ENCODE measurements at places on chromosomes 5 and 9.

- no peak for DNase-seq
- peak overlapping the region; percentile 8 for H3K27ac ChIP-seq
- no peaks in the 10 kb centered on the region for H3K4me1 ChIP-seq
- H3K4me3 ChIP-seq = no peak overlapping the region
- H3K36me3 ChIP-seq = no peaks in the 10 kb centered on the region
- H3K27me3 ChIP-seq = no peaks in the 10 kb centered on the region
Measured at GRCh38 chr5:154654486-154655371, 100.4 kb upstream of the LARP1 start.

- H3K27ac ChIP-seq = no peak overlapping the region
- no peak overlapping the region for H3K4me3 ChIP-seq
- no peaks in the 10 kb centered on the region for H3K4me1 ChIP-seq
- no peaks in the 10 kb centered on the region for H3K27me3 ChIP-seq
Measured at GRCh38 chr5:67154556-67155206, 41.9 kb downstream of the CD180 start.

- H3K27me3 ChIP-seq = no peaks in the 10 kb centered on the region
- no peaks in the 10 kb centered on the region for H3K36me3 ChIP-seq
- H3K4me1 ChIP-seq = peaks cover 10% of the 10 kb centered on the region
- H3K4me3 ChIP-seq = no peak overlapping the region
- DNase-seq = peak; percentile 43
Measured at GRCh38 chr5:103582364-103582763, 19.8 kb upstream of the NUDT12 start.

DNA sequence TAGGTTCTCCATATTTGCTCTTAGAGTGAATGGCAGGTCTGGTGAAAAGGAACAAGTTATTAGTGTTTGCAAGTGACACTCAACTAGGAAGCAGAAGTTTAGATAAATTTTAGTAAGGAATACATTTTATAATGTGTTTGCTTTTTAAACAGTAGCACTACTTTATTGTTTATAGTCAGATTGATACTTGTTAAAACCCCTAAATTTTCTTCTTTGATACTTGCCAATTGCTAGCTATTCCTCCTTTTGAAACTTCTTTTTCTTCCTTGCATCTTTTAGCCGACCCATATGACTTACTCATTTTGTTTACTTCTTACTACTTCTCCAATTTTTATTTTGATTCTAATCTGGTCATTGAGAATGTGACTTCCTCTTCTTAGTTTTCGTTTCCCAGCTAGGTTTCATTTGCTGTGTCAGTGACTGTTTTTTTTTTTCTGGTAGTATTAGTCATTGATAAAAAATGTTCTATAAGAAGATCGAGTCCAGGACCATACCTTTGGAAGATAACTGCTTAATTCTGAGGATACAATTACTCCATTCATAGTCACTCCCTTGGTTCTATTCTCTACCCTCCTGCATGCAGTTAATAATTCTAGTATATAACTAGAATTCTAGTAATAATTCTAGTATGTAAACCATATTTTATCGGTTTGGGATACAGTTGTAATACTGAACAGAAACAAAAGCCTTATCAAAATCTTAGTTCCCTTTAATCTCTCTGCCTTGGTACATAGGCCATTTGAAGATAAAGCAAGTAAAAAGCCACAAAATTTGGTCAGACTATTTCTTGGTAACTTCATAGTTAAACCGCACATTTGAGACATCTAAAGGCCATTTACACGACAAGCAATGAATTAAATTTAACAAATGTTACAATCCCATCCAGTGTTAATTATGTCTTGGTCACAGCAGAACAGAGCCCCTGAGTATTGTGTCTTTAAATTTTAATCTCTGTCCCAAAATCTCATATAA is 2.8 kb upstream of the RICTOR start:
- no peak overlapping the region for H3K27ac ChIP-seq
- H3K27me3 ChIP-seq = peaks cover 31% of the 10 kb centered on the region
- peaks cover 15% of the 10 kb centered on the region for H3K4me1 ChIP-seq
- DNase-seq = no peak
- H3K4me3 ChIP-seq = peak overlapping the region; percentile 34

- H3K36me3 ChIP-seq = no peaks in the 10 kb centered on the region
- H3K27ac ChIP-seq = no peak overlapping the region
- H3K4me1 ChIP-seq = peaks cover 11% of the 10 kb centered on the region
- H3K4me3 ChIP-seq = no peak overlapping the region
- DNase-seq = no peak
- no peaks in the 10 kb centered on the region for H3K27me3 ChIP-seq
Measured at GRCh38 chr5:38831909-38832308, 13.9 kb upstream of the OSMR start.

GRCh38 chr9:87959916-87960581 is 14.3 kb downstream of the CDK20 start:
- no peaks in the 10 kb centered on the region for H3K4me1 ChIP-seq
- no peak for DNase-seq
- peaks cover 5% of the 10 kb centered on the region for H3K36me3 ChIP-seq
- peaks cover 3% of the 10 kb centered on the region for H3K27me3 ChIP-seq

GRCh38 chr5:167642779-167643517 is 648.5 kb upstream of the WWC1 start:
- H3K27ac ChIP-seq = no peak overlapping the region
- DNase-seq = no peak
- no peak overlapping the region for H3K4me3 ChIP-seq
- H3K36me3 ChIP-seq = no peaks in the 10 kb centered on the region

GRCh38 chr9:132857031-132857430 is 21.1 kb downstream of the AK8 start:
- H3K4me1 ChIP-seq = no peaks in the 10 kb centered on the region
- DNase-seq = no peak
- H3K36me3 ChIP-seq = no peaks in the 10 kb centered on the region
- no peak overlapping the region for H3K27ac ChIP-seq
- no peaks in the 10 kb centered on the region for H3K27me3 ChIP-seq
- no peak overlapping the region for H3K4me3 ChIP-seq

GRCh38 chr5:71475788-71476384 is 20.4 kb downstream of the BDP1 start:
- no peak for DNase-seq
- H3K4me3 ChIP-seq = no peak overlapping the region
- no peak overlapping the region for H3K27ac ChIP-seq
- H3K4me1 ChIP-seq = no peaks in the 10 kb centered on the region

DNA sequence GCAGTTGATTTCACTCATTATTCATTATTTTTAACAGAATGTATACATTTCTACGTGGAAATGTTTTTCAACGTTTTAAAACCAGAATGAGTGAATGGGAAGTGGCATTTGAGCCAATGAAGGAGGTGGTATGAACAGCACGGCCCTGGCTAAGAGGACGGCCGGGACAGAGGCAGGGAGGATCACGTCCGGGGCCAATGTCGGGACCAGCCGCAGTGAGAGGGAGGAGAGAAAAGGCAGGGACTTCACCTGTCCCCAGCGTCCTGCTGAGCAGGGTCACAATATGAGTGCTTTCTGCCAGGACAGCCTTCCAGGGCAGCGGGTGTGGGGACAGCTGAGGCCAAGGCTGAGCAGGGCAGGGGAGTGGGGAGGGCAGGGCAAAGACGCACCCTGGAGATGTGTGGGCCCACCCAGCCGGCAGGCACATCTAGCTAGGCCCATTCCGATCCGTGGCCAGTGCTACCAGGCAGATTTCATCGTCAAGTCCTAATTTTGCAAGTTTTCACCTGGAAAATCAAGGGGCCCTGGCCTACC is 148.0 kb upstream of the PHYKPL start:
- no peaks in the 10 kb centered on the region for H3K36me3 ChIP-seq
- H3K27me3 ChIP-seq = no peaks in the 10 kb centered on the region
- DNase-seq = no peak
- no peak overlapping the region for H3K4me3 ChIP-seq

DNA sequence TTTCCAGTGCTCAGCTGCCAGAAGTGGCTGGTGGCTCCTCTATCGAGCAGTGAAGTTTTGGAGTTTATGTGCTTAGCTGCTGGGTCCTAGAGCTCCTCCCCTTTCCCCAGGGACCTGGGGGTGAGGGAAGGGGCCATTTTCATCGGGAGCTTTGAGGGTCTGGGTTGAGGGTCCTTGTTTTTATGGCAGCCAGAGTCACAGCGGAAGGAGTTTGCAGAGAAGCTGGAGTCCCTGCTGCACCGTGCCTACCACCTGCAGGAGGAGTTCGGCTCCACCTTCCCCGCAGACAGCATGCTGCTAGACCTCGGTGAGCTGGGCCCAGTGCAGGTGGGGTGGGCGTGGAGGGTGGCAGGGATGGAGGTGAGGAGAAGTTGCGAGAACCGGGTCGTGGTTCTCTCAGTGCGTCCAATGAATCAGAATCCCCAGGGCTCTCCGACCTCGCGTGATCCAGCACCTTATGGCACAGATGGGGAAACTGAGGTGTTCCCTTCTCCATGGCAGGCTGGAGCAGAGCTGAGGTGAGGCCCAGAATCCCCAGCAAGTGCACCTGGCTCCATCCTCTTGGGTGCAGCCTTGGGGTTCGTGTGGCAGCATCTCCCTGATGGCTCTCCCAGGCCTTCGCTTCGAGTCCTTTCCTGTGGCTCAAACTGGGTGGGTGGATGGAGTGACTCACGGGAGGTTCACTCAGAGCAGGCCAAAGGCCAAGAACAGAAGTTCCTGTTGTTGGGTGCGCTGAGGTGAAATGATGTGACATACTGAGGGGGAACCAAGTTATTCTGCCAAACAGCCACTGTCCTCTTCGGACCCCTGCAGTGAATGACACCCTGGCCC is 21.7 kb upstream of the DOLPP1 start:
- no peak for DNase-seq
- H3K27ac ChIP-seq = no peak overlapping the region
- H3K4me3 ChIP-seq = no peak overlapping the region
- H3K4me1 ChIP-seq = no peaks in the 10 kb centered on the region

DNA sequence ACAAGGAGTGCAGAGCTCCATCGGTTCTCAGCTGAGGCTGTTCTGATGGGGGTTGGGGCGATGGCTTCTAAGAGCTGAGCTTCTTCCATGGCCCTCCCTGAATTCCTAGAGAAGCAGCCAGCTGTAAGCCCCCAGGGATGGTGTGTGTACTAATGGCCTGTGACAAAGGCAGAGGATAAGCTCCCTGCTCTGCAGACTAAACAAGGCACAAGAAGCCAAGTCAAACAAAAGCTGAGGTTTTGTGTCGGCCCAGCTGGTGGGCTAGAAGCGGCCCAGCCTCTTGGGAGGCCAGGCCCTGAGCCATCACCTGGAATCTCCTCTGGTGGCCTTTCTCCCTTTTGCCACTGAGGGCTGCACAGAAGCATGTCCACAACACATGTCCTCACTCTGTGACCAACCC is 75.0 kb upstream of the XPA start:
- H3K4me3 ChIP-seq = no peak overlapping the region
- no peaks in the 10 kb centered on the region for H3K4me1 ChIP-seq
- DNase-seq = no peak
- peaks cover 63% of the 10 kb centered on the region for H3K27me3 ChIP-seq

DNA sequence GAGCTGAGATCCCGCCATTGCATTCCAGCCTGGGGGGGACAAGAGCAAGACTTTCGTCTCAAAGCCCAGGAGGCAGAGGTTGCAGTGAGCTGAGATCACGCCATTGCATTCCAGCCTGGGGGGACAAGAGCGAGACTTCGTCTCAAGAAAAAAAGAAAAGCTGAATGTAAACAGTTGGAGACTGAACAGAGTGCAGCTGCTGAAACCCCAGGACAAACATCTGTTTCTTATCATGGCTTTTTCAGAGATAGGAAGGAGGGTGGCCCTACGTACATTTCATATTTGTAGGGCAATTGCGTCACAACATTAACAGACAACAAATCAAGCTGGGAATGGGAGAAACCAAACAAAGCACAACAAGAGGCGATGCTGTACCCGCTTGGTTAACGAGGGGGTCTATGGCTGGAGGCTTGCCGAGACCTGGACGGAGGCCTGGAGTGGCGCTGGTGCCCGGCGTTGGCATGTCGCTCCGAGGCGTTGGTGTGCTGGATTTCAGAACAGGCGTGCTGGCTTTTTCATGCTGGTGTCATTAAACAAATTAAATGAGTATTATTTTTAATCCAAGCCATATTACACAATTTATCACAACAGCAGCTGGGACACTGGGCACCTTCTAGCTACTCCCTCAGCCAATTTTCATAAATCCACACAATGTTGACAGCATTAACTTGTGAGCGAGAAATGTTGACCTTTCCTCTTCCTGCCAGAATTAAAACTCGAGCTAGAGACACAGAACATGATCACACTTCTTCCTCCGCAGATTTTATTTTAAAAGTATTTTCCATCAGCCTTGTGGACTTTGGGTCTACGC is 76.1 kb downstream of the TLE1 start:
- H3K27ac ChIP-seq = peak overlapping the region; percentile 85
- H3K4me1 ChIP-seq = peaks cover 32% of the 10 kb centered on the region
- peaks cover 29% of the 10 kb centered on the region for H3K36me3 ChIP-seq
- no peak for DNase-seq
- H3K4me3 ChIP-seq = no peak overlapping the region

- H3K27me3 ChIP-seq = no peaks in the 10 kb centered on the region
- H3K27ac ChIP-seq = no peak overlapping the region
- H3K4me3 ChIP-seq = no peak overlapping the region
- peaks cover 7% of the 10 kb centered on the region for H3K36me3 ChIP-seq
Measured at GRCh38 chr5:9125852-9126251, 420.0 kb downstream of the SEMA5A start.

DNA sequence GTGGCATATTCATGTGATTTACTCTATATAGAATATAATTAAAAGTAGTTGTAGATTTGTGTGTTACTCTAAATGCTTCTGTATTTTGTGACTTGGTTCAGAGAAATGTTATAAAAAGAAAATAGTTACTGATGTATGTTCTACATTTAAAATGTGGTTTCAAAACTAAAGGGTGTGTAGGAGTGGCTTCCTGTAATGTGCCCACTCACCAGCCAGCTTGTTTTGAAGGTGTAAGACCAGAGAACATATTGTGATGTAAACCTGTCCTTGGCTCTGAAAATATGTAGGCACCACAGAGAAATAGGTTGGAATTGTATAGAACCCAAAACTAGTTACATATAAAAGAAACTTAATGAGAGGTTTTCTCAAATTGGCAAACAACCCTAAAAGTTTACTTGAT is 51.2 kb upstream of the ARRDC3 start:
- DNase-seq = no peak
- H3K27me3 ChIP-seq = no peaks in the 10 kb centered on the region
- no peak overlapping the region for H3K4me3 ChIP-seq
- no peak overlapping the region for H3K27ac ChIP-seq

- H3K4me3 ChIP-seq = no peak overlapping the region
- DNase-seq = peak; percentile 46
- peaks cover 41% of the 10 kb centered on the region for H3K27me3 ChIP-seq
- no peak overlapping the region for H3K27ac ChIP-seq
Measured at GRCh38 chr5:136249678-136250266, 56.8 kb upstream of the SMIM32 start.

GRCh38 chr9:120030847-120031246 is 549.1 kb downstream of the CDK5RAP2 start:
- H3K4me1 ChIP-seq = peaks cover 4% of the 10 kb centered on the region
- no peak overlapping the region for H3K4me3 ChIP-seq
- H3K27ac ChIP-seq = peak overlapping the region; percentile 14
- H3K36me3 ChIP-seq = no peaks in the 10 kb centered on the region
- no peak for DNase-seq

DNA sequence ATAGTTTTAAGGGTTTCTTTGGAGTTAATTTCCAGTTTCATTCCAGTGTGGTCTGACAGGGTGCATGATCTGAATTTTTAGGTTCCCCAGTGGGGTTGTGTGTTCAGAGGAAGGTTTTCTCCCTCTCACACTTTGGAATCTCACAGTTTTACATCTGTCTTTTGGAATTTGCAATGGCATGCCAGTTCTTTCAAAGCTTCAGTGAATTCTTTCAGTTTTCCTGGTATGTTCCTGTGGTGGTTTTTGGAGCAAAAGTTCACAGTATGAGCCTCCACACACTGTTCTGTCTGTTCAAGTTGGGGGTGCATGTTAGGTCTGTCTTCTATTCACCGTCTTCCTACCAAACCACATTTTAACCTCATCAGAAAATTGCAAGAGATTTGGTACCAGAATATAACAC is 624.2 kb downstream of the KCTD16 start:
- DNase-seq = no peak
- H3K4me3 ChIP-seq = no peak overlapping the region
- no peaks in the 10 kb centered on the region for H3K27me3 ChIP-seq
- H3K36me3 ChIP-seq = no peaks in the 10 kb centered on the region
- no peak overlapping the region for H3K27ac ChIP-seq
- H3K4me1 ChIP-seq = no peaks in the 10 kb centered on the region
